ENCODE measurements at places on chromosomes 2 and 18. TPM values are rescaled to one million over a fixed set of nuclear protein-coding genes. Genes with fewer than 3 reads are reported as not detected.

- DNase-seq, result peak; percentile 44
These were observed 122.2 kb upstream of the CCDC195 start for GRCh38 chr2:224838335-224838734.

DNA sequence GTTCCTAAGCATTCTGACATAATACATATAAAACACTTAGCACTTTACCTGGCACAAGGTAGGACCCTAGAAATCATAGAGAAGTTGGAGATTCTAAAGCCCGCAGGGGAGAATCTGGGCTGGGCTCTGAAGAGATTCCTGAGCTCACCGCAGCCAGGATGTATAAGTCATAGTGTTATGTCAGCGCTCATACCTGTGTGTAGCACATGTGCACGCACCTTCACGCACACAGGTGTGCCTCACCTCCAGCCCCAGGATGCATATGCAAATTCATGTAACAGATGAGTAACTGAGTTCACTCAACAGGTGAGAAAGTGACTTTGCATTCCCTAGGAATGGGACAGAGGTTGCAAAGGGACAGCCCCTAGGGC, 7.9 kb upstream of the SDC1 start:
- DNase-seq, result no peak

DNA sequence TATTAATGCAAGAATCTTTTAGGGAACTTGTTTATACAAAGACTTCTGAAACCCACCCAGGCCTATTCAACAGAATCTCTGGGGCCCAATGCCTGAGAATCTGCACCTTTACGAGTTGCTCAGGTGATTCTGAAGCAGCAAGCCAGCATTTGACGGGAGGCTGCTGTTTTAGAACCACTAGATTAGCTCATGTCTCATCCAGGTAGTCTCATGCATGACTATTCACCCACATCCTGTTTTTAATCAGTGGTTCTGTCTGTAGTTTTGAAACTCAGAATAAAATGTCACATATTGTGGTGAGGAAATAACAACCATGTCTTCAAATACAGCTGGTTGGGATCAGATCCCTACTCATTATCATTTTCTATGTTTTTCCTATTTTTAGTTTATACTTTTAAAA, 39.5 kb downstream of the CYTIP start:
- no peak for DNase-seq

DNA sequence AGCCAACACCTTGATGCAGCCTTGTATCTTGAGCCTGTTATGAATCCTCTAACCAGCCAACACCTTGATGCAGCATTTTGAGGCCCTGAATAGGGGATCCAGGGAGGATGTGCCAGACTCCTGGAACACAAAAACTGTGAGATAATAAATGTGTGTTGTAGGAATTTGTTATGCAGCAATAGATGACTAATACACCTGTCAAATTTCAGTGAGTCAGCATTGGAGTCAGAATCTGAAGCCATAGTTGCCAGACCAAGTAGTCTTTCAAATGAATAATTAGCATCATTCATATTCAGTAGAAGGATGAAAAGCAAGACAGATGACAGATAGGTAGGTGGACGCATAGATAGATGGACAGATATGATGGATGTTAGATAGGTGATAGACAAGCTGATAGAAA, 942.5 kb upstream of the SLC39A10 start:
- DNase-seq, result no peak

GRCh38 chr2:8803658-8804379, 33.6 kb downstream of the KIDINS220 start:
- DNase-seq, result no peak

- DNase-seq, result no peak
These were observed 110.4 kb downstream of the ANKRD44 start for GRCh38 chr2:197200051-197200761.

- DNase-seq, result no peak
These were observed 45.6 kb downstream of the REV1 start for GRCh38 chr2:99444222-99444621.

GRCh38 chr2:78439122-78439521, 586.4 kb upstream of the REG3G start:
- no peak for DNase-seq

GRCh38 chr2:2788076-2788475, 457.0 kb upstream of the MYT1L start:
- no peak for DNase-seq

- DNase-seq, result no peak
These were observed 87.0 kb upstream of the PROKR1 start for GRCh38 chr2:68556381-68556780.

- DNase-seq, result no peak
These were observed 51.4 kb downstream of the BCL2 start for GRCh38 chr18:63267975-63268721.

- DNase-seq, result peak; percentile 22
These were observed 168.9 kb upstream of the RMP24 start for GRCh38 chr18:35803551-35803950.

DNA sequence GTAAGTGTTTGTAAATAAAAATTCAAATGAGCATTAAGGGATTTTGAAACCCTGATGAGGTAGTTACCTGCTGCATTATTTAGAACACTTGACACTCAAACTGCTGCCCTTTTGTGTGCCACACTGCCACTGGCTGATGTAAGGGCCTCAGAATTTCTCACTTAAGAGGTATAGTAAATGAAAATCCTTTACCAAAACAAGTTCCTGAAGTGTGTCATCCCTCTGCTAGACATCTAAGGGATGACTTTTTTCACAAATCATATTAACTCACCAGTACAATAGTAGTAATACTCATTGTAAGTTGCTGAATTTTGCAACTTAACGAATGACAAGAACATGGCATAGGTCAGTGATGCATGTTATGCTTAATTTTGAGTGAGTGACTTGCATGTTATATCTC, 274.9 kb upstream of the UBE2E3 start:
- no peak for DNase-seq

DNA sequence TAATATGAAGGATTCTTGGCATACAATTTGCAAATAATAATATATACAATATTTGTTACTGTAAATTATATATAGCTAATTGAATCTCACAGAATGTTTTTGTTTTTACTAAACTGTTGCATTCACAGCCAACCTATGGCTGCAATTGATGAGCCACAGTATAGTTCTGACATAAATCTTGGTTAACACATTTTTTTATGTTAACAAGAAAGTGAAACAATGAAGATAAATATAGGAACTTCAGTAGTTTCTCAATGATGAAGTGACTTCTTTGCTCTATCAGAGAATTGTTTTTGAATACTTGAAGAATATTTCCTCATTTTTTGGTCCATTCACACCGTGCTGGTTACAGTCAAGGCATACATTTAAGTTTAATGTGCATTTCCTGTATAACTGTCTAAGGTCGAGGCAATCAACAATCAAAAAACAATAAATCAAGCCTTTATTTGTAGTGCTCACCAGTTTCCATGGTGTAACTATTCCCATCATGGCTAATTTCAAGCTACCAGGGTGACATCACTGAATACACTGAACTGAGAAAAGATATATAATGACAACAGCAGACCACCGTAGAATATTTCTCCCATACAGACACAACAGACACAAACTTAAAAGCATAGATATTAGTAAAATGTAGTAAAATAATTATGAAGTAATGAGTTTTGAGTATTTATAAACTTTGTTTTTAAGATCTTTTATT, 12.9 kb upstream of the ETAA1 start:
- no peak for DNase-seq

DNA sequence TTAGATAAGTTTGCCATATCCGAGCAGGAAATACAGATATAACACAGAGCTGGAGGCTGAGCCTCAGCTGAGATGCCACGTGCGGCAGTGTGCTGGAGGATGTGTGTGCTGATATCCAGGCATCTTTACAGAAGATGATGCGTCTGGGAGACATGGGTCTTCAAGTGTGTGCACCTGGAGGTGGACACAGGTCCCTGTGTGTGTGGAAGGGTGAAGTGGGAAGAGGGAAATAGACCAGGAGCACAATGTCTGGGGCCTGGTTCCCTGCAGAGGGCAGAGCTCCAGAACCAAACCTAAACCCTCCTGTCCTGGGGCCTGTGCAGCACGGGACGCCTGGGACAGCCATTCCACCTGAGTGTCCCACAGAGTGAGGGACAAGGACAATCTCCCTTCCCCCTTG, 180.3 kb upstream of the RAB12 start:
- DNase-seq, result no peak

DNA sequence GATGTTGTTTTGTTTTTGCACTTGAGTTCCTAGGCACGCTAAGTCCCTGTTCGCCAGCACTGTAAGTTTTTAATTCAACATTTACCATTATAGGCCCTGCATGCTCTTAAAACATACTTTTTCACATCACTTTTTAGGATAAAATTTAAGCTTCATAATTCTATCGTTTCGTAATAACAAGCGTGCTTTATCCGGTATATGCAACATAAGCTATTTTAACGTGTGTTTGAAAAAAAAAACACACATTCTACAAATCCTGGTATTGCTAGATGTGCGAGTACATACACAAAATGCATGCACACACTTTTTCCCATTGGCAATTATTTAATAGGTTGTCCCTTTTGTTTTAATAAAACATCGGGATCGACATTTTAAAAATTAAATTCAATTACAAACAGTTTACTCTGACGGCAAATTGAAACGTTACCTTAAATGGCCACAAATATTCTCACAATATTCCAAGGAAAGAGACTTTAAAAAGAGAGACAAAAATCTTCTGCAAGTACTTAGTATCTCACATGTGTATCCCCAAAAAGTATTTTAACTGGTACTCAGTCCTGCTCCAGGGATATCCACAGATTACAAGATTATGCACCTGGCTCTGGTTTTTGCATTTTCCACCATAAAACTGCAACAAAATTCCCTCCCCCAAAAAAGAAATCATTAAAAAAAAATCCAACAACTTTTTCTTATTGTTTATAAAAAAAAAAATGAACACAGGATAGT, 1.0 kb upstream of the TCF4 start:
- DNase-seq, result no peak

- no peak for DNase-seq
These were observed 155.2 kb downstream of the ALK start for GRCh38 chr2:29766191-29766590.

DNA sequence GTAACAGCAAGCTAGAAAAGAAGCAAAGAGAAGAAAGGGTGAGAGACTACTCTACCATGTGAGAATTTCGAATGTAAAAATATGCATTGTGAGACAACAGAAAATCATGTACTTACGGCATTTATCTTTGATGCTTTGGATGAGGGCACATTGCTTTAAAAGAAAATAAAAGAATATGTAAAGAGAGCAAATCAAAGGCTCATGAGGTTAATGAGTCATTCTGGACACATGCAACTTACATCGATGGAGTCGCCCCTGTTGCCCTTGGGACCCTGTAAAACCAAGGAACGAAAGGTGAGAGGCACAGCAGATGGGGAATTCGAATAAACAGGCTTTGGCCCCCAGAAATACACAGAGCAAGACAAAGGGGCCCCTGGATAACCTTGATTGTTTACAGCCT, 69.0 kb downstream of the COL6A3 start:
- no peak for DNase-seq

- no peak for DNase-seq
These were observed 6.7 kb downstream of the ZNF521 start for GRCh38 chr18:25345081-25345866.

The GAREM2 gene
- polyA plus RNA-seq, result 9.8 TPM

The DPP10 gene
- polyA plus RNA-seq, result 4.9 TPM

The WDFY1 gene
- polyA plus RNA-seq, result 65.0 TPM

The MRPS5 gene
- 88.6 TPM for polyA plus RNA-seq
